RCC 7860 (cell line): ENCODE measurements at places on chromosomes 1 and 21.
A peak's percentile ranks its signal among the peaks of the same experiment; 100 is the strongest.

DNA sequence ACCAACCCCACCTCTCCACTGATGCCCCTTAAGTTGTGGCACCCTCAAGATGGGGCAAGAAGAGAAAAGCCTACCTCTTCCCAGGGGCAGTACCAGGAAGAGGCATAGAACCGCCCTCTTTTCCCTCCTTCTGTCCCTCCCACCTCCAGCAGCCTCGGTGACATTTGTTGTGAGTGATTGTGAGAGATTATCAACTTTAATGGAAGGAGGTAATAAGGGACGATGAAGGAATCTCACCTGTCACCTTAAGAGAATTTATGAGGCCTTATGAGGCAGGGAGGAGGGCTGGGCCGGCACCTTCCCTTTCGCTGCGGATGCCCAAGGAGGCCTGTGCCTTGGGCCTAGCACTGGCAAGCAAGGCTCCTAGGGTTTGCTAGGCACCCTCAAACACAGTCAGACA is 1.4 kb upstream of the ADGRB2 start:
- no peak for DNase-seq

- DNase-seq, result no peak
Observed at GRCh38 chr1:150053926-150054325, 13.7 kb upstream of the VPS45 start.

GRCh38 chr21:38958940-38959691 is 153.4 kb downstream of the ETS2 start:
- peak; percentile 90 for DNase-seq

DNA sequence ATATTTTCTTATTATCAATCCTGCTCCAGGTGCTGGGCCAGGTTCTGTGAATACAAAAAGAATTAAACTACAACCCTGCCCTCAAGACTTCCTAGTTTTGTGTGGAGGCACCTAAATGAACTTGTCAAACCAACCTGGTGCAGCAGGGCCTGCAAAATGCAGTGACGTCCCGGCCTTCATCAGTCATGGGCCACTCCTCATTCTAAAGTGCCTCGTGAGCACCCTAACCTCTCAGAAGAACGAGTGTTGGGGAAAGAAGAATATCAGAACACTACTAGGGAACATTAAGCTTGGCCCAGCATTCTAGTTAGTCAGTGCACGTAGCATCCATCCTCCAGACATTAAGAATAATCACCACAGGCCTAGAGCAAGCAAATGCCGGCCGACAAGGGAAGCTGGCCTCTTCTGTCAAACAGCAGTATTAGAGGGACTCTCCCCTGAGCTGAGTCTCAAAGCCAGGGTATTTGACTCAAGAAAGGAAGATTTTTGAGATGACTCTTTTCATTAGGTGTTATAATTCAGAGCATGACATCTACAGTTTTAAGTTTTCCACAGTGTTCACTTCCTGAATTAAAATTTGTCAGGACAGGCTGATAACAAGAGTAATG is 137.9 kb downstream of the SLC45A1 start:
- DNase-seq, result no peak

GRCh38 chr1:26555550-26555981 is 26.0 kb downstream of the RPS6KA1 start:
- DNase-seq, result peak; percentile 19

- no peak for DNase-seq
Observed at GRCh38 chr21:15415541-15416261, 314.1 kb upstream of the USP25 start.

GRCh38 chr1:215044151-215044550 is 38.4 kb upstream of the KCNK2 start:
- peak; percentile 64 for DNase-seq

DNA sequence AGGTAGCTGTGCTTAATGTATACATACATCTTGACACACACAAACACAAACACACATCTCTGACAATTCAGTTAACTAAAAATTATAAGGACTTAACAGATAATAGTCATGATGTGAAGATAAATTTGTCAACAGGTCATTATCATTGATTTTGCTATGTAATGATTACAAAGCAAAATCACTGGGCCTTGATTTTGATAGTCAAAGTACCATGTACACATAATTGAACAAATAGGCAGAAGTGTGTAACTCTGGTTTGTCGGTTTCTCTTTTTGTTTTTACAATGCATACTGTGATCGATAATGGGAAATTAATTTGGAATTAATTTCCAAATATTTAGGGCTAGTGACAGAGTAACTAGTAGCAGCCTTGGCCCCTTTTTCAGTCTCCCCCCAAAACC is 30.8 kb downstream of the PTBP2 start:
- no peak for DNase-seq

DNA sequence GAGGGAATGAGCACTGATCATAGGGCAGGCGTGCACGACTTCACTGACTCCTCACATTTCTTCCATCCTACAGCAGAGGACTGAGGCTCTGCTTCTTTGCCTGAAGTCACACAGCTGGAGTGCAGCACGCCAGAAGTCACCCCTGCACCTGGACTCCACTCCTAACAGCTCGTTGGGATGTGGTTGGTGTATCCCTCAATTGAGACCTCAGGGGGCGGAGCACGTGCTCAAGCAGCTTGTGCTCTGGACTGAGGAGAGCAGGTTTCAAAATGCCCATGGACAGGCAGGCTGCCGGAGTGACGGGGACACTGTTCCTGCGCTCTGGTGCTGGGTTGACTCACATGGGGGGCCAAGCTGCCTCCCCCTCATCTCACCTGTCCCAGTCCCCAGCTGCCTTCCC is 13.9 kb downstream of the CHIT1 start:
- no peak for DNase-seq

GRCh38 chr1:1153874-1154273 is 19.8 kb upstream of the TTLL10 start:
- DNase-seq, result no peak

DNA sequence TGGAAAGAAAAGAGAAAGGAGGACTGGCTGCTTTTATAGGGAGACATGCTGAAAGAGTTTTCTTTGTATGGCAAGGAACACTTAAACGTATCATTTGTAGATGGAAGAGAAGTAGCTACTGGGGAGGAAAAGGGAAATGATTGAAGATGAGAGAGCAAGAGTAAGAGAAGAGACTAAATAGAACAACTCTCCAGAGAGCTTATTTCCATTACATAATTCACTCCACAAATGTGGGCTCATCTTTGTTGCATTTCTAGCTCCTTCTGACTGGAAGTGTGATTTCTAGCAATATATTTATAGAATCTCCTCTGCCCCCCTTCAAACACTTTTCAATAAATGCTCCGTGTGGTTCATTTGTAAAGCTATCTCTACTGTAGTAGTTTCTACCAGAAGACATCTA is 71.0 kb downstream of the ST6GALNAC5 start:
- DNase-seq, result no peak

- DNase-seq, result no peak
Observed at GRCh38 chr1:37085393-37085792, 51.1 kb upstream of the GRIK3 start.

DNA sequence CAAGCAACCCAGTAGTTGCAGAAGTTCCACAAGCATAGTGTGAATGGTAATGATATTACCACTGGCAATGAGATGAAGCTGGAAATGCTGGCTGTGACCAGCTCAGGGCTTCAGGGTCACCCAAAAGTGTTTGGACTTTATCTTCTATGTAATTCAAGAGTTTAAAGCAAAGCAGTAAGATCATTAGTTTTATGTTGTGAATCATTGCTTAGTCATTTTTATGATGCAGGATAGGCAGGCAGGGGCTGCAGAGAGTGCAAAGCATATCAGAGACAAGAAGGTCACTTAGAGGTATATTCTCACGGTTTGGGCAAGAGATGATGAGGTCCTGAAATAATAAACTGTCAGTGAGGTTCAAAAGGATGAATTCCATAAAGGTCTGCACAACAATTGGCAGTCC is 147.4 kb downstream of the OLFM3 start:
- DNase-seq, result peak; percentile 13

- no peak for DNase-seq
Observed at GRCh38 chr1:55050283-55050682, 10.9 kb downstream of the PCSK9 start.

DNA sequence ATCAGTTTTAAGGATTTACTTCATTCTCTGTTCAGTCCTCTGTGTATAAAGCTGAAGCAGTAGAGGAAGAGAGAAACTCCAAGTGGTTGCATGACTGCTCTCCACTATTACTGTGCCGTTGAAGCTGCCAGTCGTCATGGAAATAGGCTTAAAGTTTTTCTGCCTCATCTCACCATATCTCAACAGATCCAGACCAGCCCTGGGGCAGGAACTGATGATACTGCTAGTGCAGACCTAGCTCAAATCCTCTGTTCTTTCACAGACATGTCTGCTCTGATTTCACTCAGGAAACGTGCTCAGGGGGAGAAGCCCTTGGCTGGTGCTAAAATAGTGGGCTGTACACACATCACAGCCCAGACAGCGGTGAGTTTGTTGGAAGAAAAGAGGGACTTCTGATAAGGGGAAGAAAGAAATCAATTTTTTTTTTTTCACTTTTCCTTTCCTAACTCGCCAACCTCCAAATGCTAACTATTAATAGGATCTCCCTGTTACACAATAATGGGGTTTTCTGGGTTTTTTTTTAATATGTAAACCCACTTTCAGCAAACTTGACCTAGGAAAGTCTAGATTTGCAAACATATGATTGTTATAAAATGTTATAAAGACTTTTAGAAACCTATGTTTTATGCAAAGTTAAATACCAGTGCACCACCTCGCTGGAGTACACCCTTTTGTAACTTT is 22.2 kb upstream of the STRIP1 start:
- DNase-seq, result no peak

GRCh38 chr21:44699502-44700001 is 2.6 kb downstream of the KRTAP10-12 start:
- no peak for DNase-seq

DNA sequence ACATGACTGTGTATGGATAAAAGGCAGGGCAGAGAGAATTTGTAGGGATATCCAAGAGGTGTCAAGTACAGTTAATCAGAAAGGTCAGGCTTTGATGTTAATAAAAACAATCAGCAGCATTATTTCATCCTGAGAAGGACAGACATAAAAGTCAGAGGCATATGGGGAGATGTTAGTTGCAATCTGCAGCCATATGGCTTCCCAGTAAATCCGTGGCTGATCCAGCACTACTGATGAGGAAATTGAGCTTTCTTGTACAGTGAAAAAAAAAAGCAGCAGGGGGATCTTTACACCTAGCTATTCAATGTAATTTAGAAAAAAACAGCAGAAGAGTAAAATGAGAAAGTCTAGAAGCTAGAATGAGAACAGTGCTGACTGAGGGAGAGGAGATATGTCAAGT is 2.2 kb upstream of the SPRR1B start:
- DNase-seq, result no peak

DNA sequence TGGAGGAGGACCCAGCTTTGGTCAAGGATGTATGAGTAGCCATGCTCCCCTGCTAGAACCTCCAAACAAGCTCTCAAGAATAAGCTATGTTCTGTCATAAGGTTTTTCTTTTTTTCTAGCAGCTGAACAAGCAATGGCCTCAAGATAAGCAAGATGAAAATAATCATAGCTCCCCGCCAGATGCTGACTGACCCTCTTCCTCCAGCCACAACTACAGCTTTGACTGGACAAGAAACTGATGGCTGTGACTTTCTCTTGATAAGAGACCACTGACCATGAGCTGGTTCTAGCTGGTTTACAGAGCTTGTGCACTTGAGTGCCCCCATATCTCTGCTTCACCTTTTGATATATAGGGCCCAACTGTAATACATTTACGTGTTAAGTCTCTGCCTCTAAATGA is 38.2 kb upstream of the PARP1 start:
- DNase-seq, result no peak
